ENCODE measurements at places on chromosomes 12 and 14.

DNA sequence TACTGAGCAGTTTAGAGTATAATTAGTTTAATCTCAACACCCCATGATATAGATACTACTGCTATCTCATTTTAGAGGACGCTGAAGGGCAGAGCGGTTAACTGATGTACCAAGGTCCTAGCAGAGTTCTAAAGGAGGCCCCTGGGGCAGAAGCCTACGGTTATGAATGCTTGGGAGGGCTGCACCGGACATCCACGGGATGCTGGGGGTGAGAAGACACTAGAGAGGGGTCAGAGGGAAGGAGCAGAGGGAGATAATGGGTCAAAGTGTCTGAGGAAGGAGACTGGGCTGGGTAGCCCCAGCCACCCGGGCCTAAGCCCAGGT is 1.6 kb upstream of the ACTR6 start:
- DNase-seq, result no peak

GRCh38 chr12:120235369-120236323 is 29.9 kb downstream of the PXN start:
- DNase-seq, result no peak

GRCh38 chr14:39680777-39681176 is 248.5 kb upstream of the FBXO33 start:
- no peak for DNase-seq

GRCh38 chr12:5746036-5746908 is 198.8 kb downstream of the ANO2 start:
- no peak for DNase-seq

GRCh38 chr12:202081-202731 is 11.8 kb downstream of the SLC6A12 start:
- no peak for DNase-seq

- no peak for DNase-seq
Measured at GRCh38 chr12:54225666-54226065, 36.9 kb upstream of the SMUG1 start.

GRCh38 chr14:53113989-53114388 is 39.1 kb downstream of the DDHD1 start:
- no peak for DNase-seq

DNA sequence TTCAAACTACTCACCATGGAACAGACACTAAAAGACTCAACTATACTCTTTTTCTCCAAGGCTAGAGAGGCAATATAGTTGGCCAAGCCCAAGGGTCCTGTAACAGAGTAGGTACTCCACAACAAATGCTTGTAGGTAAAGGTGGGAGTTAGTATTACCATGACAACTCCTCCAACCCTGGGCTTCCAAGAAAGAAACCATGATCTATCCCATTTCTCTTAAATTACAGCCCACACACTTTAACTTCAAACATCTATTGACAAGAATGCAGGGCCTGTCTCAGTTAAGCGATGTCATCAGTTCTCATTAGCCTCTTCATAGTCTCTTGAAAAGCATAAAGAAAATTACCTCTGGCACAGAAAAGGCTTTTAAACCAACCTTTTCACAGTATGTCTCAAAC is 25.0 kb downstream of the ERH start:
- DNase-seq, result no peak

GRCh38 chr14:54309615-54310014 is 87.2 kb upstream of the CDKN3 start:
- no peak for DNase-seq

GRCh38 chr14:32865827-32866376 is 72.8 kb upstream of the NPAS3 start:
- DNase-seq, result no peak

- DNase-seq, result no peak
Measured at GRCh38 chr12:67623259-67623658, 25.3 kb upstream of the DYRK2 start.

GRCh38 chr12:53564278-53564677 is 57.0 kb upstream of the NPFF start:
- DNase-seq, result no peak

DNA sequence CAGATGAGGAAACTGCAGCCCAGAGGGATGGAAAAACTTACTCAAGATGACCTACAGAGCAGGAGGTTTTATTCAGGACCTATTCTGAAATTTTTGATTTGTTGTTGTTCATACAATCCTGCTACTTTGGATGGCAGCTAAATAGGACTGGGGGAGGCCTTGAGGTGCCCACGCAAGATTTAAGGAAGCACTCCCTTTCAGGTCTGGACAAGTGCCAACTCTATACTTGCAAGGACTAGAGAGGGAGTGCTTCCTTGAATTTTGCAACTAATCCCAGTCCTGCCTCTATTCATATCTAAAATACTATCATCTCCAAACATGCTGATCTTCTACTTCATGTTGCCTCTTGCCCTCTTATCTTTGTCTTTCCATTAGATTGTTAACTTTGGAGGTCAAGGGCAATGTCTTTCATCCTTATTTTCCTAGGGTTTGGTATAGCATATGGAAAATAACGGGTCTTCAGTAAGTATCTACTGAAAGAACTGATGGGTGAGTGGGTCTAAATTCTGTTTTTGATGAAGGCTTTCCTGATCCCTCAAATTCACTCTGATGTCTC is 28.6 kb upstream of the PPM1H start:
- no peak for DNase-seq

DNA sequence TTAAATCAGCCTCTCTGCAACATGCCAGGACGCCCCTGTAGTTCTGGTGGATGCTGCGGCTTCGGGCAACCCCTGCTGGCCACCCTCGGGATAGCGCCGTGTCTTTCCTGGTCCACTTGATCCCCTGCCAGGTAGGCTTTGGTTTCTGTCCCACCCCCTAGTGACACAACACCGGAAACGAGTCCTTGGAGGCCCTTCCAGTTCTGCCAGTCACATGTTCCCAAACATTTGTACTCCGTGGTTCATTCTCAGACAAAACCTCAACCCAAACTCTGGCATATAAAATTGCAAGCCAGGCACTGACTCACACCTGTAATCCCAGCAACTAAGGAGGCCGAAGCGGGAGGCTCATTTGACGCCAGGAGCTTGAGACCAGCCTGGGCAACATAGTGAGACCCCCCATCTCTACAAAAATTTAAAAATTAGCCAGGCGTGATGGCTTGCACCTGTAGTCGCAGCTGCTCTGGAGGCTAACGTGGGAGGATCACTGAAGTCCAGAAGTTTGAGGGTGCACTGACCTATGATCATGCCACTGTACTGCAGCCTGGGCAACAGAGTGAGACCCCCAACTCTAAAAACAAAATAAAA is 37.0 kb downstream of the RASAL1 start:
- DNase-seq, result peak; percentile 82

GRCh38 chr12:65384240-65384639 is 105.8 kb downstream of the MSRB3 start:
- no peak for DNase-seq

DNA sequence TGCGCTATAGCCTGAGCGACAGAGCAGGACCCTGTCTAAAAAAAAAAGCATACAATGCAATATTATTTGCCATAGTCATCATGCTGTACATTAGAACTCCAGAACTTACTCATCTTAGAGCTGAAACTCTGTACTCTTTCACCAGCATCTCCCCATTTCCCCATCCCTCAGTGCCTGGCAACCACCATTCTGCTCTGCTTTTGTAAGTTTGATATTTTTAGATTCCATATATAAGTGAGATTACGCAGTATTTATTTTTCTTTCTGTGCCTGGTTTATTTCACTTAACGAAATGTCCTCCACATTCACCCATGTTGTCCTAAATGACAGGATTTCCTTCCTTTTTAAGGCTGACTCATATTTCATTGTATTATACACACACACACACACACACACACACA is 121.8 kb downstream of the BBS10 start:
- DNase-seq, result no peak

DNA sequence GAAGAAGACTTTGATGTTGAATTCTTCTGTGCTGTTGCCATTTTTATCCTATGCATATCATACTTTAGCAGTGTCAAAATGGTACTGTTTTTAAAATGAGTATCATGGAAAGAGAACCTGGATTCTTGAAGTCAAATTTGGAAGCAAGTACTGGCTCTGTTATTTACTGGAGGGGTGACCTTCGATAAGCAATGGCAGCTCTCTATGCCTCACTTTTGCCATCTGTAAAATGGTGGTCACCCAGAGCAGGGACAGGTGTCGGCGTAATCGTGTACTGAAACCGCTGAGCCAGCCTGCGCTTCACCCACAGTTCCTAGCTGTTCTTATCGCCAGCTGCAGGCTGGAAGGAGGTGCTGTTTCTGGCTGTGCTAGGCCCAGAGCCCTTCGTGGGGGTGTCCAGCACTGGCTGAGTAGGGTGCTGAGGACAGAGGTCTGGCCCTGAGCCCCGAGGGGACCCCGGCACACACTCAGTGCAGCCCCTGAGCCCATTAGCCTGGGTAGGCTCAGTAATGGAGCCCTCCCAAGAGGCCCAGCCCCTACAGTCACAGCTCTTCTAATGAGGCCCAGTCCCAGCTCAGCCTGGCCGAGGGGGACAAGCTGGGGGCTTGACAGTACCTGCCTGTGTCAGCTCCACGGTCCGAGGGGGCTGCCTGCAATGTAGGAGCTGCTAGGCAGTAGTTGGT is 183.5 kb downstream of the PHETA1 start:
- no peak for DNase-seq

GRCh38 chr14:62616668-62617067 is 428.6 kb downstream of the KCNH5 start:
- DNase-seq, result no peak

GRCh38 chr12:42360747-42361403 is 34.9 kb downstream of the PPHLN1 start:
- no peak for DNase-seq

- DNase-seq, result no peak
Measured at GRCh38 chr14:94498215-94498614, 11.1 kb downstream of the SERPINA12 start.

DNA sequence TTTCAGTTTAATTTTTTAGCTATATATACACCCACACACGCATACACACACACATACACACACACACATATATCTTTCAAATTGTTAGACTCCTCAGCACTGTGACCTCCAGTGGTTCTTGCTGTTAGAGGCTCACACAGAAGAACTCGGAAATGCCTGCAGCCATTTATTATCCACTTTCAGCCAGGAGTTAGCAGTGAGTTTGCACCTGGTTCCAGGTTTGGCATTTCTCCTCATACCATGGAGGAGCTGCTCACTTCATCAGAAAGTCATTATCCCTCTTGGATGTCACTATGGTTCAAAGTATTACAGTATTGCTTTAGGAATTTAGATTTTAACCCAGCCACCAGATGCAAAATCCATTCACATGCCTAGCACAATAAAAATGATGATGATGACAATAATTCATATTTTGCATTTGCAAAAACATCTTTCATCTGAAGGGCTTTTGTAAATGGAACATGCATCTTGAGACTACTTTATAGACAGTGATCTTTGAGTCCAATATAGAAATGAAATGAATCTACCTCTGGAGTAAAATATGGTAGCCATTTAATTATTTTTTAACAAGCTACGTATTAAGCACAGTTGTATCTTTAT is 42.3 kb downstream of the NPAS3 start:
- no peak for DNase-seq

GRCh38 chr12:2429032-2429431 is 365.7 kb upstream of the FKBP4 start:
- DNase-seq, result no peak

GRCh38 chr12:12521888-12522287 is 40.8 kb downstream of the DUSP16 start:
- no peak for DNase-seq

GRCh38 chr12:103114296-103115055 is 157.0 kb downstream of the ASCL1 start:
- DNase-seq, result no peak

DNA sequence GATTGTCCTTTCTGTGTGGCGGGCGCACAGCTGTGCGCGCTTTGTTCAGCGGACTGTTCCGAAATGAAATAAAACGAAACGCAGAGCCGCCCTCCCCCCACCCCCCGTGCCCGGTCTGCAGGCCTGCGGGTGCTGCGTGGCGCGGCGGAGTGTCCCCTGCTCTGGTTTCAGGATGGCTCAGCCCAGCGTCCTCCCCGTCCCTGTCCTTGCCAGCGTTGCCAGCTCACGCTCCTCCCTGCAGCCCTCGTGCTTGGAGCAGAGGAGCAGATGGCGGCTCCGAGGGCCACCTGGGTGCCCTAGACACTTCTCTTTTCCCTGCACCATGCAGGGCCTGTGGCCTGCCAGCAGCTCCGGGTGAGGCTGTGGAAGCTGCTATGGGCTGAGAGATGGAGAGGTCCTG is 17.5 kb upstream of the BEGAIN start:
- DNase-seq, result no peak

DNA sequence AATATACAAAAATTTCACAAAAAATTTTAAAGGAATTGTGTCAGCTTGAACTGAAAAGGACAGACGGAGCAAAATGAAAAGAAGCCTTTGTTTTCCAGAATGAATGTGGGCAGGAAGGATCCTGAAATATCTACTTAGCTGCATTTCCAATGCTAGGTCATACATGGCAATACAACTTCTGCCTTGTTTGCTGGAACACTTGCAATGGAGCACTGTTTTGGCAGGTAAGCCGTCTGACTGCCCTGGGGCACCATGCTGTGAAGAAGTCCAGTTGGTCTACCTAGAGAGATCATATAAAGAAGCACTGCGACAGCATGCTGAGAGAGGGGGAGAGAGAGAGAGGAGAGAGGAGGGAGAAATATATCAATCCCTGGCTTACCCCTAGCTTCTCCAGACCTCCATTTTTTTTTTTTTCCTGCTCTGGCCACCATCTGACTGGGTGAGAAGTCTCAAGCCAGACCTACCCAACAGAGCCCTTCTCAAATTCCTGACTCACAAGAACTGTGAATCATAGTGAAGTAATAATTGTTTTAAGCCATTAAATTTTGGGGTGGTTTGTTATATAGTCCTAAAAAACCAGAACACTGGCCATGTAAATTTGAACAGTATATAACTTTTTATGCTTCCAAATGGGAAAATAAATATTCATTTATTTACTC is 97.1 kb upstream of the PRICKLE1 start:
- DNase-seq, result no peak

- DNase-seq, result no peak
Measured at GRCh38 chr12:123245678-123246077, 12.4 kb downstream of the MTRFR start.

- peak; percentile 63 for DNase-seq
Measured at GRCh38 chr14:99393059-99393655, 87.5 kb downstream of the SETD3 start.

DNA sequence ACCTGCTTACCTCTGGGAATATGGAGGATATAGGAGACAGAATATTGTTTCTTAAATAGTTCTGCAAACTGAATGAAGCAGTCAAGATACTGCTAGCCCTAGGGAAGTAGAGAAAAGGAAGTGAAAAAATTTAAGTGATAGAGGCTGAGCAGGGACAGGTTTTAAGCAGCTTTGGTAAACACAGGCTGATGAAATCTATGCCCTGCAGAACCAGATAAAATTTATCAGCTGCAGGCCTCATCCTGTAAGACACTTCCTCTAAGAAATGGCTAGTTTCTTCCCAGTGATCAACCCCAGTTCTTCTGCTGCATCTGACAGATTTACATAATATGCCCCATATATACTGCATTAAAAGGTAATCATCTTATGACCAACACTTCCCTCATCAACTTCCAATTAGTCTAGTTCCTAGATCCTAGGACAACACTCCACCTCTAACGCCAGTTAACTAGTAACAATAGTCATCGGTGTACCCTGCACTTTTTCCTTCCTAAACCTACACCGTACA is 1.3 kb upstream of the ESYT1 start:
- no peak for DNase-seq

Measured in endothelial cell (in vitro differentiated cells).